ENCODE measurements at places on chromosomes 6 and 20.
A peak's percentile ranks its signal among the peaks of the same experiment; 100 is the strongest.

- no peak for DNase-seq
These were observed 24.2 kb upstream of the TAGAP start for GRCh38 chr6:159068904-159069578.

DNA sequence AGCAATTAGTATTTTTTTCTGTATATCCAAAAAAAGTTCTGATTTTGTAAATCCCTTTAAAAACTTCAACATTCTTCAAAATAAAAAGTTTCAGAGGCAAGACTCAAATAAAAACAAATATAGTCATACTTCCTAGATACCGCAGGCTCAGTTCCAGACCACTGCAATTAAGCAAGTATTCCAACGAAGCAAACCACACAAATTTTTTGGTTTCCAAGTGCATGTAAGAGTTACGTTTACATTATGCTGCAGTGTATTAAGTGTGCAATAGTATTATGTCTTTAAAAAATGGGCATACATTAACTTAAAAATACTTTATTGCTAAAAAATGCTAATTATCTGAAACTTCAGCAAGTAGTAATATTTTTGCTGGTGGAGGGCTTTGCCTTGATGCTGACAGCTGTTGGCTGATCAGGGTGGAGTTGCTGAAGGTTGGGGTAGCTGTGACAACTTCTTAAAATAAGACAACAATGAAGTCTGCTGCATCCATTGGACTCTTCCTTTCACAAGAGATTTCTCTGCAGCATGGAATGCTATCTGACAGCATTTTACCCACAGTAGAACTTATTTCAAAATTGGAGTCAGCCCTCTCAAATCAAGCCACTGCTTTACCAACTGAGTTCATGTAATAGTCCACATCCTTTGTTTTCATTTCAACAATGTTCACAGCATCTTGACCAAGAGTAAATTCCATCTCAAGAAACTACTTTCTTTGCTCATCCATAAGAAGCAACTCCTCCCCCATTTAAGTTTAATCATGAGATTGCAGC lies 46.0 kb downstream of the PHIP start:
- DNase-seq = no peak

DNA sequence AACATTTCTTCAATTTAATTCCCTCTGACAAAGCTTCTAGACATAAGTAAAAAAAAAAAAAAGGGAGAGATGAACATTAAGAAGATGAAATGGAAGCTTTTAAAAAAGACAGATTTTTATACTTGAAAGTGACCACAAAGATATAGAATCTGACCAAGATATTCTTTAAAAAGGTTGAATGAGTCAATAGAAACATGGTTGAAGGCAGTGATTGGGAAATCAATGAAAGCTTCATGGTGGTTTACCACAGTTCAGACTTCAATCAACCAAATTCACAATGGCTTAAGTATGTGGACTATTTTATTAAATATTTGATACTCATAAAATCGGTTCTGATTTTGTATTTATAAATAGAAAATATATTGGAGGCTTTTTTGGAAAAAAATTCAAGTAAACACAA lies 248.4 kb upstream of the HSF2 start:
- DNase-seq = no peak

GRCh38 chr6:100462706-100463629 lies 1.8 kb downstream of the SIM1 start:
- no peak for DNase-seq

DNA sequence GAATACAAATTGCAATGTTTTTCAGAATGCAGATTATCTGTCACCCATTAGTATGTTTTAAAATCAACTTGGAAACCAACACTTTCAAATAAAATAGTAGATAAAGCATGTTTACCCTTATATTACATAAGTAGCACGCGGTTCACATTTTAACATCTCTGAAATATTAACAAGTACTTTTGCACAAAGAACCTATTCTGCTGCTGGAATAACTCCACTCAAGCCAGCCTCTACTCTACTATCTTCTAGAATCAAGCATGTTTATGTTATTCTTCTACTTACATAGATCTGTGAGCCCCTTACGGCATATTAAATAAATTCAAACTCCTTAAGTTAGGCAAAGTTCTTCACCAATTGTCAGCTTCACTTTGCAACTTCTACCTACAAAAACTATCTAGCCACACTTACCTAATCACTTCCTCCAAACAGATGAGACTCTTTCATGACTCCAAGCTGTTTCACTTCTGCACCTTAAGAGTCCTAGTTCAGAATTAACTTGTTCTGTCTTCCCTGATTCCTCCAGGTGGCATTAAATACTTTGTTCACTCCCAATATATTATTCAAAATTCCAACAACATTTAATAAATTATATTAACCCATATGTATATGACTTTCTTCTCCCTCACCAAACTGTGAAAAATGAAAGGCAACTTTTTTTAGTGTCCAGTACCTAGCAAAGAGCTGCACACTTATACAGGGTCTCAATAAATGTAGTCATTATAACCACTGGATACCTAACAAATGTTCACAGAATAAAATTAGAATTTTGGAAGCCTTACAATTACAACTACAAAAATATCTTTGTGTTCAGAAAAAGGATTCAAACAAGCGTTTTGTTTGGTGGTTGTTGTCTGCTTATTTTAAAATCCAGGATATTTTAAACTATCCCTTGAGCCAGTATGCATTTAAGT lies 12.1 kb downstream of the CEP85L start:
- DNase-seq = peak; percentile 19

DNA sequence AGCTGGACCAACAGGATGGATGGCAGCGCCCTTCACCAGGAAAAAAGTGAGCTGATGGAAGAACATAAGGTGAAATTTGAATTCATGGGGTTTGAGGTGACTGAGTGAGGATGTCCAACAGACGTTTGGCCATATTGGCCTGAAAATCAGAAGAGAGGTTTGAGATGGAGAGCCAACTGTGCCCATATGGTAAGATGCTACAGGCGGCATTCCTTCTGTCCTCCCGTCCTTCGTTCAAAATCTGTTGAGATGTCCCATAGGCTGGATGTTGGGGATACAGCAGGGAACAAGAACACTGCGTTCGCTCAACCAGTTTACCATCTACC lies 468 bp upstream of the CMTR1 start:
- DNase-seq = no peak

DNA sequence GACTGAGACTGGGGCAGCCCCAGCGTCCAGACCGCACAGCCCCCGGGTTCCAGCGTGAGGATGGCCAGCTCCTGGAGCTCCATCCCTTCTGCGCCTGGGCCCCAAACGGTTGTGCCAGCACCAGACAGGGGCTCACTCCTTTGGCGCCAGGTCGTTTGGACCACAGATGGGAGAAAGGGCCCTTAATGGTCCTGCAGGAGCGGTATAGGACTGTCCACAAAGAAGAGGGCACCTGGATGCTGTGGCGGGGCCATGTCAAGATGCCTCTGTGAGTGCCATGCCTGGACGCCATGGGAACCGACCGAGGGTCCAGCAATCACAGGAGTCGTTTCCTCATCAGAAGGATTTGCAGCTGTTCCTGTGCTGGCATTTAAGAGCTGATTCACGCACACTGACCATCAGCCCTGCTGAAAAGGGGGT lies 82.7 kb downstream of the DLL1 start:
- DNase-seq = no peak

- no peak for DNase-seq
These were observed 643.8 kb upstream of the AGPAT4 start for GRCh38 chr6:161917645-161918044.

DNA sequence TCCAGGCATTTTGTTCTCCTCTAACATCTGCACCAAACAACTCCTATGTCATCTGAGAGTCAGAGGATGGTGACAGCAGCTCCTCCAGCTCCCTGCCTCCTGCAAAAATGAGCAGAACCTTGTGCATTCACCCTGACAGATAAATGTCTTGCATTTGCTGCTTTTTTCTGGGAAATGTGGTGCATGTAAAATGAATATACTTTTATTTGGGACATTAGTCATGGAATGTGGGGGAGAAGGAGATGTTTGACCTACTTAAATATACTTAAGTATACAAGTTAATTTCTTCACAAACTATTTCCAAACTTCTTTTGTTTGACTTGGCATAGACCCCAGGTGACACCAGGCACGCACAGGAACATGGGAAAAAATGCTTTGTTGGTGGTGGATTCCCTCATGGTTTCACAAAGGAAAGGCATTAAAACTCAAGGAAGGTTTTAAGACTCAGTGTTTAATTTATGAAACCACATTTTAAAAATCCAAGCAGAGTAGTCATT lies 181.8 kb upstream of the MCHR2 start:
- DNase-seq = no peak

GRCh38 chr6:142854589-142855488 lies 90.1 kb downstream of the HIVEP2 start:
- DNase-seq = no peak

DNA sequence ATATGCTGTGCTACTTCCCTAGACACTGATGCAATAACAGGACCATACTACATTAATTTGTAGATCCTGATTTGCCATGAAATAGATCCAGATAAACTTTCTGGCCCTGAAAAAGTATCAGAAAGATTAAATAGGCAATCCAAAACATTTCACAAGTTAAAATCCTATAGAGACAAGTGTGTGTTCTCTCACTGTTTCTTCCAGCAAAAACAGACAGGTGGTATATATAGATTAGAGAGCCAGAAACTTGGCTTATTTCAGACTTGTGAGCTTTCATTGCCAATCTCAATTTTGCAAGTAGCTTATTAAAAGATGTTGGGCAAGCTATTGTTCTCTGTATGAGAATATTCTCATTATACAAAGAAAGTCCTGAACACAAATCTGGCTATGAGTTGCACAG lies 289.1 kb upstream of the MANEA start:
- DNase-seq = no peak

GRCh38 chr6:36550473-36551000 lies 3.3 kb upstream of the STK38 start:
- DNase-seq = no peak

DNA sequence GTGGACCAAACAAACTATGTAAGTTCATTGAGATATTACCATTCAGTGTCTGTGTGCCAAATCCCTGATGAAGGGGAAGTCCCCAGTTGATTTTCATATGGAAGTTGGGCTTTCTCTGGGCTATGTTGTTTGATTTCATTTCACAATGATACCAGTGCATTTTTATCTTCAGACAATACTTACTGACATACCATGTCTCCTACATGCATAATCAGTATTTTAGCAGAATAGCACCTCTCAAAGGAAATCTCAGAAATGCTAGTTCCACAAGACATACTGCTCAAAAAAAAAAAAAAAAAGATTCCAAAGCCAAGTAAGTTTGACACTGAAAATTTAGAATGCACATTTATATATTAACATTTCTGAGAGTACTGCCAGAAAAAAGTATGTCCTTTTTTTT lies 168.8 kb upstream of the RNF217 start:
- DNase-seq = no peak

DNA sequence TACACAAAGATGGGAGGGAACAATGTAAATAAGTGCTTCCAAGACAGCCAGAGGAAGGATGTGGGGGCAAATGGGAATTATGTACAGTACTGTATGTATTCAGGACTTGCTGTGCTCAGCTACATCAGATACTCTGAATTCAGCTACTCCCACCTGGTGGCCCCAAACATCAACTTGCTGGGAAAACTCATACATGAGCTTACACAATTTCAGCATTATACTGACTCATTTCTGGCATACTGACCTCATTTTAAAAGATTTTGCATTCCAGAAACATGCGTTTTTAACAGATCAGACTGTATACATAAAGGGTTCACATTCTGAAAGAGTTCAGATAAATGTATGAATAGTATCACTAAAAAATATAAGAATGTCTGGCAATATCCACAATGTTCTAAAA lies 59.7 kb downstream of the GPX5 start:
- no peak for DNase-seq

DNA sequence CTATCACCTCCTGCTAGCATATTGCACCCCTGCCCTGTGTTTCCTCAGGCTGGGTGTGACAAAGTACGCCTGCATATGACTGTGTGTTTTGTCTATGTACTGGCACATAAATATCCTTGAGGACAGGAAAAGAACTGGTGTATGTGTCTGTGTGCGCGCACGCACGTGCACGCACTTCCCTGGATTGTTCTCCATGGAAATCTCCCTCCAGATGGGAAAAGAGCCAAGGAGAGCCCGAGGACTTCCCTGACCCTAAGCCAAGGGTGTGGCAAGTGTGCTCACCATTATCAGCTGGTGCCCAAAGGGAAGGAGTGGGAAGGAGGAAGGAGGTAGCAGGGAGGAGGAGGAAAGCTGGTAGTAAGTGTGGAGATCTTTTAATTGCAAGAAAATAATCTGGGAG lies 117.6 kb downstream of the HIVEP2 start:
- DNase-seq = no peak

- DNase-seq = peak; percentile 63
These were observed 17.1 kb upstream of the MAP1LC3A start for GRCh38 chr20:34541264-34541901.

GRCh38 chr6:120894077-120894476 lies 440.2 kb downstream of the TBC1D32 start:
- DNase-seq = no peak

DNA sequence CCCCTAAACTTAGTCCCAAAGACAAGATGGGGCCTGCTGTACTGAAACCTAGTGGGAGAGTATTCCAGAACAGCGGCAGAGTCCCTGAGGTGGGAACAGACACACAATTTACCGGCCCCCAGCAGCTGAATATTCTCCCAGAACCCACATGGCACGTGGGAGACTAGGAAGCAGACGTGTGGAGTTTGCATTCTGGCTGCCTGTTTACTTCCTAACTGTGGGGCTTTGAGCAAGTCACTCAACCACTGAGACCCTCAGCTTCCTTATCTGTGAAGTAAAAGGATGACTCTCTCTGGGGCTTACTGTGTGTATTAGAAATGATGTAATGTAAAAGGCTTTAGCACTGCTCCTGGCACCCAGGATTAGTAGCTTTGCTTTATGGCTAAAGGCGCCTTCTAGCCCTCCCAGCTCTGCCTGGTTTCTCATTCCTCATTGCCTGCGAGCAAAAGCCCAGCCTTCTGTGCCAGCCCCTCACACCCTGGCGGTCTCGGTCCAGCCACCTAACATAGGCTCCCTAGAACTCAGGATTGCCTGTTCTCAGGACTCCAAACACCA lies 353.1 kb downstream of the CDC5L start:
- no peak for DNase-seq

DNA sequence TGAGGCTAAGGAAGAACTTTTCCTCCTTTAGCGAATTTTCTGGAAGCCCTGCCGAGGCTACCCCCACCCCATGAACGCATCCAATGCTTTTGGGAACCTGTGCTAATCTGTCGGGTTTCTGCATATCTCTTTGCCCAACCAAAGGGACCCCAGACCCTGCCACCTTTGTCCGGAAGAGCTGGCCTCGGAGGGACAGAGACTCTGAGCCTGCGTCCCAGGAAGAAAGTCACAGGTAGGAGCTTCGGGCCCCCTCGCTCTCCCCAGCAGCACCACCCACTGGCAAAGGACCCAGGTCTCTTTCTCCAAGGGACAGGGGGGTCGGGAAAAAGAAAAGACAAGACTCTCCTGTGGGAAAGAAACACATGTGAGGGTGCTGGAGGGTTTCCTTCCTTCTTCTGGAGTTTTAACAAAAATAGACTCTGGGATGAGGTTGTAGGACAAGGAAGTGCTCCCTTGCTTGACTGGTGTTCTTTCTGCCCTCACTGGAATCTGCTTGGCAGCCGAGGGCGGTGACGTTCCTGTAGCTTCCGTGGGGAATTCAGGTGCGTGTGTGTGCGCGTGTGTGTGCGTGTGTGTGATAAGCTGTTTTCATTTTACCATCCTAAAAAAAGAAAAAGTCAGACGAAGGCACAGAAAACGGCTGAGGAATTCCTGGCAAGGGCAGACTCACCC lies 16.3 kb upstream of the FOXC1 start:
- no peak for DNase-seq
